ENCODE measurements at places on chromosomes 16 and 17.

GRCh38 chr16:17171250-17172143, 299.3 kb downstream of the XYLT1 start:
- DNase-seq = no peak

GRCh38 chr17:58121925-58122324, 26.3 kb upstream of the OR4D1 start:
- DNase-seq = no peak

- DNase-seq = no peak
Observed at GRCh38 chr17:14078027-14078426, 8.7 kb downstream of the COX10 start.

GRCh38 chr17:45908460-45908859, 14.1 kb downstream of the MAPT start:
- no peak for DNase-seq

DNA sequence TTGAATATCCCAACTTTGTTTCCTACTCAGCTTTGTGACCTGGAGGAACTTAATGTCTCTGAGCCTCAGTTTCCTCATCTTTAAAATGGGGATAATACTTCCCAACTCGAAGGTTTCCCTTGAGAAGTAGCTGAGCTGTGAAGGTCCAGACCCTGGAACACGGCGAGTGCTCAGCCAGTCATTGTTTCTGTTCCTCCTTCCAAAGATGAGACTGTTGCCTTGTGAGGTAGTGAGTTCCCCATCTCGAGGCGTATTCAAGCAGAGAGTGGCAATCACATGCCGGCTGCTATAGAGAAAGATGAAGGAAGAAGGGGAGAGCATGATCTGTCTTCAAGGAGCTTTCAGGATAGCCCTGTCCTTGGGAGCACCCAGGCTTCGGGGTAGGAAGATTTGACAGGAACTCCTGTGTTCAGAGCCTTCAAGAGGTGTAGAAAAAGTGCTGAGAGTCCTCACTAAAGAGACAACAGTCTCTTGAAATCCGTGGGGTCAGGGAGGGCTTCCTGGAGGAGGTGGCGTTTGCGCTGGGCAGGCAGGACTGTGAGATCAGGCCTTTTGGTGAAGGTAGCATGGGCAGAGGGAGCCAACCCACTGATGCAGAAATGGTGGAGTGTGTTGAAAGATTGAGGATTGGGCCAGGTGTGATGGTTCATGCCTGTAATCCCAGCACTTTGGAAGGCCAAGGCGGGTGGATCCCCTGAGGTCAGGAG, 27.2 kb downstream of the SPNS2 start:
- no peak for DNase-seq

- no peak for DNase-seq
Observed at GRCh38 chr17:4375039-4375748, 8.7 kb upstream of the UBE2G1 start.

GRCh38 chr17:11182430-11182829, 58.6 kb upstream of the SHISA6 start:
- DNase-seq = no peak

DNA sequence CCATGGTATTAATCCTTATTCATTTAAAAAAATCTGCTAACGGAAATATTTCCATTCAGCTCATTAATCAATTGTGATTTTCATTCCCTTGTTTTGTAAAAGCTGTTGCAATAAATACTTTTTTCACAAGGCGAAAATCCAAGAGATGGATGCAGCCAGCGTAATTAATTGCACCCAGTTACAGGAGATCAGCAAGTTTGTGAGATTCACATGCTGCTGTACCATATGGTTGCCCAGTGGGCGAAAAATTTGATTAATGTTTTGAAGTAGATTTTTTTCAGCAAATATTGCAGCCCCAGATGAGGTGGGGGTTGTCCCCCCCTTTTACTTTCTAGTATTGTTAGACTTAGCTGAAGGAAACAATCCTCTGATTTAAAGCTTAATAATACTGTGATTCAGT, 186.6 kb downstream of the WWOX start:
- no peak for DNase-seq

- no peak for DNase-seq
Observed at GRCh38 chr17:38809828-38810227, 10.5 kb upstream of the PIP4K2B start.

DNA sequence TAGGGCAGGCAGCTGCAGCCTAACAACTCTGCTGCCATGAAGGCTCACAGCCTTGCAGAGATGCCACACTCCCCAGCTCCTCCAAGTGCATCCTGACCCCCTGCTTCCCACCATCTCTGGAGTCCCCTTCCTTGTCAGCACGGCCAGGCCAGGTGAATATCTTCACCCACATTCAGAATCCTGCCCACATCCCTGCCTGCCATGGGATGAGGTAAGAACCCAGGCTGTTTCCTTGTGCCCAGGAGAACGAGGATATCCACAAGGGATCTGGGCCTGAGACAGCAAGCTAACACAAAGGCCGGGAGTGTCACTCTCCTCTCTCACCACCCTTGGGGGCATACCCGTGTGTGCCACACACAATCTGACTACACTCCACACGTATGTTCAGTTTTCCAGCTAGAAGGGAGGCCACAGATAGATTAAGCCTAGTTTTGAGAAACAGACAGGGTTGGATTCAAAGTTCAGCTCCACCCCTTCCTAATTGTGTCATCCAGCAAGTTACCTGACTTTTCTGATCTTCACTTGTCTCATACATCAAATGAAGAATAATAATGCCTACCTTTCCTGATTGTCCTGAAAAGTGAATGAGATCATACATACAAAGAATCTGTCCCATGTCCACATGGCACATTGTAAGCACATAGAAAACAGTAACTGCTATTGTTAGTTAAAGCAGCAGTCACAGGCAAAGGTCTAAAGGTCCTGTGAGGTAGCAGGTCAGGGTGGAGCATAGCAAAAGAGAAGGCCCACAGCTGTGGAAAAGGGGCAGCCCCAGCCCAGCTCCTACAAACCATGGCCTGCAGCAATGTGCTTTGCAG, 17.4 kb upstream of the SUPT4H1 start:
- DNase-seq = no peak

DNA sequence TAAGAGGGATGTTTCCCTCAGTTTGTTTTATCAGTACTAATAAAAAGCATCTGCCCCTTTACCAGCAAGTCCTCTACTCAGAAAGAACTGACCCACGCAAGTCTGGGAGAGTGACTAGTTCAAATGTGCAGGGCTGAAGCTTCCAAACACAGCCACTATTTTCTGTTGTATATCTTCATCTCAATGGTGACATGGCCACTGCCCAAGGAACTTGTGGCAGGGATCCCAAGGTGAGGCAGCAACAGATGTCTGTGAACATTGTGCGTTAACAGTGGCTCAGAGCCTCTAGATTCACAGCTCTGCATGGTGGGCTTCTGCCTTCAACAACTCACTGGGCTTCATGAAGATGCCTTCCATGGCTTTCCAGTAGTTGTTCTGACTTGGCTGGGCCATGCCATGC, 3.7 kb upstream of the BLTP2 start:
- no peak for DNase-seq

- peak; percentile 88 for DNase-seq
Observed at GRCh38 chr16:85238233-85238647, 126.0 kb upstream of the CIBAR2 start.

DNA sequence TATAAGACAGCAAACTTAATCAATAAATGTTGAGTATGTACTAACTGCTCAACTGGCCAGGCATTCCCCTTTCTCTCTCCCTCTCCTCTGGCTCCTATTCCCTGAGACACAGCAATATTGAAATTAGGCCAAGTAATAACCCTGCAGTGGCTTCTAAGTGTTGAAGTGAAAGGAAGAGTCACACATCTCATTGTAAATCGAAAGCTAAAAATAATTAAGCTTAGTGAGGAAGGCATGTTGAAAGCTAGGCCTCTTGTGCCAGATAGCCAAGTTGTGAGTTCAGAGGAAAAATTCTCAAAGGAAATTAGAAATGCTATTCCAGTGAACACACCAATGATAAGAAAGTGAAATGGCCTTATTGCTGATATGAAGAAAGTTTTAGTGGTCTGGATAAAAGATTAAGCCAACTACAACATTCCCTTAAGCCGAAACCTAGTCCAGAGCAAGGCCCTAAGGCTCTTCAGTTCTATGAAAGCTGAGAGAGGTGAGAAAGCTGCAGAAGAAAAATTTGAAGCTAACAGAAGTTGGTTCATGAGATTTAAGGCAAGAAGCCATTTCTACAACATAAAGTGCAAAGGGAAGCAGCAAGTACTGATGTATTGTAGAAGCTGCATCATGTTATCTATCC, 35.4 kb upstream of the ABCC11 start:
- DNase-seq = no peak

GRCh38 chr17:49703557-49704277, 4.0 kb downstream of the SLC35B1 start:
- no peak for DNase-seq

- DNase-seq = peak; percentile 74
Observed at GRCh38 chr17:76452660-76453430, at the start of gene UBE2O. Gene UBE2O (minus strand): TSS chr17:76453152. CDS start chr17:76453141, 11 bp downstream.

DNA sequence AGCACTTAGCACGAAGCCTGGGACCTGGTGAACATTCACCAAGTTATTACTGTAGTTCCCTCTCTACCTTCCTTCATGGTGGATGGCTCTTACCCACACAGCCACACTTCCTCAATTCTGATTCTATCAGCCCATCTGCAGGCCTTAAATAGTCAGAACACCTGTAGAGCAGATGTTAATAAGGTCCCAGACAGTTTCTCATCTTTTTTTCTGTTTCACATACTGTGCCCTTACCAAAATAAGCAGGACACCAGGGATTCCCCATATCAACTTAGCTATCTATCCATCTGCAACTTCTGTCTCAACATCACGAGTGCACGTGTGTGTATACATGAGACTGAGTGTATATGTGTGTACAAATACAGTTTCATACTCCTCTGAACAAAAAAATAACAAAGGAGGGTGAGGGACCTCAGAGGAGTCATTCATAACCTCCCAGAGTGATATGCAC, 2.8 kb downstream of the RECQL5 start:
- DNase-seq = no peak

- no peak for DNase-seq
Observed at GRCh38 chr17:48723423-48724250, 652 bp downstream of the PRAC2 start.

- peak; percentile 54 for DNase-seq
Observed at GRCh38 chr16:58000706-58001676, at the start of gene USB1. Gene USB1 (plus strand): TSS chr16:58001407. CDS start chr16:58001484, 77 bp downstream.

DNA sequence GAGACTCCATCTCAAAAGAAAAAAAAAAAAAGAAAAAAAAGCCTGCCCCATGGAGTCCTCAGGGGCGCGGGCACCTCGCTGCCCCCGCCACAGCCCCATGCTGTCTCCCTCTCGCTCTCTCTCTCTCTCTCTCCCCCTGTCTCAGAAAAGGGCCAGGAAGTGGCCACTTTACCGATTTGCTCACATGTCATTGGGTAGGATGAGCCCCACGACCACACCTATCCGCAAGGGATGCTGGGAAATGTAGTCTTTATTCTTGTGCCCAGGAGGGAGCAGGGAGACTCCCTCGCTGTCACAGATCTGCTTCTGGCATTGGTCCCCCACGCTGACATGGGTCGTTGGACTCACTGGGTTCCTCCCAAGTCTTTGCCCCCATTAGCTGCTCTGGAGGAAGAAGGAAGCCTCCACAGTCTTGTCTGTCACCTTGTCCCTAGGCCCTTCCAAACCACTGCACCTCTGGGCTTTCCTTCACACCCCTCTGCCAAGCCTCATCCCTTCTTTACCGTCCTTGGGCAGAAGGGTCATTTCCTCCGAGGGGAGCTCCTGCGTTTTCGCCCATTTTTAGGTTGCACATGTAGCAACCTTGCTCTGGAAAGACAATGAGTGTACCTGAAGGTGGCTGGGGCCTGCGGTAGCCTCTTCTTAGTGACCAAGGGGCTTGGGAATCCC, 6.9 kb upstream of the GJD3 start:
- no peak for DNase-seq

GRCh38 chr17:3951003-3951402, 13.2 kb downstream of the ATP2A3 start:
- DNase-seq = no peak

DNA sequence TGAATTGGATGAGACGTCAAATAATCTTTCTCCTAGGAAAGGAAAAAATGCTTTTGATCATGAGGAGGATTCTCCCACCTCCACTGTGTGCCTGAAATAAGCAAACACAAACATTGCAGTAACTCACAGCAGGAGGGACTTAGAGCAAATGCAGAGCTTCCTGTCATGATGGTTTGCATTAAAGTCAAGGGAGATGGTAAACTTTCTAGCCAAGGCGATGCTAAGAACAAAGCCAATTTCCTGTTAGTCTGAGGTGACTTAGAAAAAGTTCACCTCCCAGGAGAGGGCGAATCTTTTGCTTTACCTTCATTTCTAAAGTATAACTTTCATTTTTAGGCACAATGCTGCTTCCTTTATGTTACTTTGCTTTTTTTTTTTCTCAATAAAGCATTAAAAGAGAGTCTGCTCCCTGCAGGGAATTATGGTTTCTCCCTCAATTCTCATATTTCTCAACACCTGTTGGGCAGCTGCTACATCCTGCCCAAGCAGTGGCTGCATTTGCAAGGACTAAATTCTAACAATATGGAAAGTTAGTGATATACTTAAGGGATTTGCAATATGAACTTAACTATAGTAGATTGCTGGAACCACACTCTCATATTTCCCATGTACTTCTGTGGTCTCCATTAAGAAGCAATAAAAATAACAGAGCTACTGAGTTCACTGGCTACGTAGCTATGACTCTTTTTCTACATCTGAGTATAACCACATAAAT, 175.6 kb downstream of the PCTP start:
- DNase-seq = peak; percentile 1

DNA sequence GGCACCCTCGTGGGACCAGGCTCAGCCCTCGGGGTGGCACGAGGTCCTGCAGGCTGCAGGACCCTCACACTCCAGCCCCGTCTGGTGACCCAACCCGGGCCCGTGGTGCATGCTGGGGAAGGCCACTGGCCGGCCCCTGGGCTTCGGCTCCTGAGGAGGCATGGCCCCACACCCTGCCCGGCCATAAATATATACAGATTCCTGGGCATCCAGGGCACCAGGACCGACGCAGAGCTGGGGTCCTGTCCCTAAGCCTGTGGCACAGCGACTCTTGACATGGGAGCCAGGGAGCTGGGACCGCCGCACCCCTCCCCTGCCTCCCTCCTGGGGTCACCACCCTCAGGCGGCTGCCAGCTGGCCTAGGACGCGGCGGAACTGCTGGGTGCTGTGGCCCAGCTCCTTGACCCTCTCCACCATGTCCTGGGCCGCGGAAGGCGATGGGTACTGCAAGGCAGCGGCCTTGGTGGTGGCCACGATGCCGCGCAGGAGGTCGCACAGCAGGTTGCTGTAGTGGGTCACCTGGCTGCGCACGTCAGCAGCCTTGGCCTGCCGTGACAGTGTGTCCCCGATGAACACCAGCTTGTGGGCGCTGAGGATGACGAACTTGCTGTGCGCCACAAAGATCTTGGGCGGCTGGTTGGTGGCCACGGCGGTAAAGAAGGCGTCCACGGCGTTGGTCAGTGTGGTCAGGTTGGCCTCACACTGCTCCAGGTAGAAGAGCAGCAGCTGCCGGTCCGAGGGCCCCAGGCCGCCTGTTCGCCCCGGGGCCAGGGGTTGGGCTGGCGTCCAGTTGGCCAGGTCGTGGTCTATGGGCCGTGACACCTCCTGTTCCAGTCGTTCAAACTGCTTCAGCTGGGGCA, 10.6 kb downstream of the CTRB1 start:
- no peak for DNase-seq

DNA sequence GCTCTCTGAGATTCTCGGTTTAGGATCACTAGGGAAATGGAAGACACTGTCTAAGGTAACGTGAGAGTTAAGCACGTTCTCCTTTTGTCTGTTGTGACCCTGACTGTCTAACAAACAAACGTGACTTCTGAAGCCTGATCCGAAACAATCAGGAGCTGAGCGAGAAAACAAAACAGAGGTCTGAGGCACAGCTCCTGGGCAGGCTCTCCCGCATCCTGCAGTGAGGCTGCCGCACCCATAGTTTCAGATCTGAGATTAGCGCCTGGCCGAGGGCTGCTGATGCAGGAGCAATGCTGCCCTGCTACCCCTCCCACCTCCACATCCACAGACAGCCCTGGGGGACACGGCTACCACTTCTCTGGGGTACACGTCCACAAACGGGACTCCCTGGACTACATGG, 46.7 kb downstream of the RNF157 start:
- no peak for DNase-seq

All from skin of body (tissue), 3 donors.